Kidney (tissue), 22 donors: ENCODE measurements at places on chromosomes 1 and 21. TPM values are rescaled to one million over a fixed set of nuclear protein-coding genes. Genes with fewer than 3 reads are reported as not detected.
A peak's percentile ranks its signal among the peaks of the same experiment; 100 is the strongest.

- no peak overlapping the region for H3K27ac ChIP-seq
- no peaks in the 10 kb centered on the region for H3K27me3 ChIP-seq
- no peak for DNase-seq
- H3K36me3 ChIP-seq: no peaks in the 10 kb centered on the region
These were observed 374.6 kb upstream of the USP24 start for GRCh38 chr1:55589671-55590297.

DNA sequence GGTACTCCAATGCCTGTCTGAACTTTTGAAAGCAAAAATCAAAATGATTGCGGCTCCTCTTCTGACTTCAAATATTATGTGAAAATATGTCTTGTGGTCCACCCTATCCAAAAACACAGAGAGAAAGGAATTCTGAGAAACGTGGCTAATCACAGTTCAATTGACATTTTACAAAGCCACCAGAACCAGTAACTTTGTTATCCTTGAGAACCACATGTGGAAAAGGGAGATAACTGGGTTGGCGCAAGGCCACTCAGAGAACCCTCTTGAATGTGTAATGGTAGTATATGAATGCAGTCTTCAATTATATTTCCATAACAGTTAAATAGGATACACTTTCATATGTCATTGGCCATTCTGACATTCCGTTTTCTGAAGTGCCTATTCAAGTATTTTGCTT lies 1030.0 kb upstream of the TMPRSS15 start:
- H3K36me3 ChIP-seq: no peaks in the 10 kb centered on the region
- no peak for DNase-seq
- H3K27ac ChIP-seq: no peak overlapping the region
- no peaks in the 10 kb centered on the region for H3K4me1 ChIP-seq
- H3K4me3 ChIP-seq: no peak overlapping the region
- no peaks in the 10 kb centered on the region for H3K27me3 ChIP-seq

DNA sequence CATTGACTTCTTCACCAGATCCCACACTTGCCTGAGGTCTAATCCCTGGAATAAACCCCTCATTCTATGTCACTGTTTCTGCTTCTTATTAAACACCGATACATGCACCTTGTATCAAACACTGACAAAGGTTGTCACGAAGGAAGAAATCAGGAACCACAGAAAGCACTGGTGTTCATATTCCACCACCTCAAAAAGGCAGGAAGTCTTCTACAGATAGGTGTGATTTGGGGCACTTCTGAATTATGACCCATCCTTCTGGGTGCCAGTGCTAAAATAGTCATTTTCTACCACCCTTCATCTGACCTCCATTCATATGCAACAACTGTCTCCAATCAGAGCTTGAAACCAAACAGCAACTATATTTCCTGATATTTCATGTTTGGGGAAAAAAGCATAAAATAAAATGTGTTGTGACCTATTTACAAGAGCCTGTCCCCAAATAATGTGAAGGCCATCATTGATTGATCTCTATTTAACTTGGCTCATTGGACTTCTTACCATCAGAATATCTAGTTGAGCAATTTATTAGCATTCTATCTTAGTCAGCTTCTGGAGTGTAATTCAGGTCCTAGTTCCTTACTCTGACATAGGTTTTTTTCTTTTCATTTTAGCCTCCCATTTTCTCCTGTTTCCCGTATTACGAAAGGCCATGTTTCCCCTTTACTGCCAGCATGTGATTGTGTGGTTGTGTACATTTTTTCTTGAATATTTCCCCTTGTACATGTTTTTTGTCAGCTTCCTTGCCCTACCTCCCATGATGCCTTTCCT lies 43.1 kb downstream of the DUSP10 start:
- H3K36me3 ChIP-seq: no peaks in the 10 kb centered on the region
- H3K27ac ChIP-seq: no peak overlapping the region

- H3K27ac ChIP-seq: no peak overlapping the region
- no peaks in the 10 kb centered on the region for H3K4me1 ChIP-seq
- no peaks in the 10 kb centered on the region for H3K27me3 ChIP-seq
- no peak for DNase-seq
These were observed 10.0 kb upstream of the DNAJC6 start for GRCh38 chr1:65299328-65299727.

GRCh38 chr1:67118191-67118590 lies 16.6 kb downstream of the C1orf141 start:
- H3K4me3 ChIP-seq: no peak overlapping the region
- H3K4me1 ChIP-seq: no peaks in the 10 kb centered on the region
- H3K27ac ChIP-seq: no peak overlapping the region
- no peak for DNase-seq

DNA sequence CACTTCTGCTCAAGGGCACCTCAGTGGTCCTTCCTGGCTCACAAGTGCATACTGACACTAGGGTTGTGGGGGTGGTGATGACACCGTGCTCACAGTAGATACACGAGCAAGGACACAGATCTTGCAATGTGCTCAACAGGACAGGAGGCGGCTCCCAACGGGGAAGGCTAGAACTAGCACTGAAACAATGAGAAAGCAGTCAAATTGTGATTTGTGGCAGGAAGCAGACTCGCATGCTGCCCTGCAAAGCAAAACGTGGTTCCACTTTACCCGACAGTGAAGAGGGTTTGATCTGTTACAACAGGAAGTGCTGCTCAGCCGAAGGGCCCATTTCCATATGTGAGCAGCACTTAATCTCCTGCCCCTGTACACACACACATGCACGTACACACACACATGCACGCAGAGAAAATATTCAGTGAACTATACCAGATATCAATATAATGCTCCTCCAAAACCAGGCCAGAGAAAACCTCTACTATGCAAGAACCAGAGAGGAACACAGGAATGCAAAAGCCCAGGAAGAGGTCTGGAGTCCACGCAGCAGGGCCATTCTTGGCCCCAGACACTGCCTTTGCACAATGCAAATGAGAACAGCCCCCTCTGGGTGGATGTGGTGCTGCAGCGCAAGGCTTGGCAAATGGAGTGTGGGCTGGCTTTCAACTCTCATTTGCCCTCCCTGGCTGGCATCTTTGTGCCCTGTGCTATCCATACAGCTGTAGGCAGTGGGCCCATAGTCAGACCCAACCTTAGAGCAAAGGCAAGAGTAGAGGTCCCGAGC lies 47.1 kb downstream of the KANK4 start:
- no peaks in the 10 kb centered on the region for H3K4me1 ChIP-seq
- peak; percentile 55 for DNase-seq
- H3K27ac ChIP-seq: no peak overlapping the region

DNA sequence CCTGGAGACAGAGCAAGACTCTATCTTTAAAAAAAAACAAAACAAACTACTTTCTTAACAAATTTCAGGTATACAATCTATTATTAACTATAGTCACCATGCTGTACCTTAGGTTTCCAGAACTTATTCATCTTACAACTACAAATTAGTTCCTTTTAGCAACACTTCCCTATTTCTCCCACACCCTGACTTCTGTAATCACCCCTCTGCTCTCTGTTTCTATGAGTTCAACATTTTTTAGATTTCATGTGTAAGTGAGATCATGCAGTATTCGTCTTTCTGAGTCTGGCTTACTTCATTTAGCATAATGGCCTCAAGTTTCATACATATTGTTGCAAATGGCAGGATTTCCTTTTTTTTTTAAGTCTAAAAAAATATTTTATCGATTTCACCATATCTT lies 77.9 kb upstream of the LPGAT1 start:
- no peaks in the 10 kb centered on the region for H3K27me3 ChIP-seq
- H3K4me1 ChIP-seq: peaks cover 4% of the 10 kb centered on the region
- no peak overlapping the region for H3K27ac ChIP-seq
- no peak overlapping the region for H3K4me3 ChIP-seq
- DNase-seq: no peak

DNA sequence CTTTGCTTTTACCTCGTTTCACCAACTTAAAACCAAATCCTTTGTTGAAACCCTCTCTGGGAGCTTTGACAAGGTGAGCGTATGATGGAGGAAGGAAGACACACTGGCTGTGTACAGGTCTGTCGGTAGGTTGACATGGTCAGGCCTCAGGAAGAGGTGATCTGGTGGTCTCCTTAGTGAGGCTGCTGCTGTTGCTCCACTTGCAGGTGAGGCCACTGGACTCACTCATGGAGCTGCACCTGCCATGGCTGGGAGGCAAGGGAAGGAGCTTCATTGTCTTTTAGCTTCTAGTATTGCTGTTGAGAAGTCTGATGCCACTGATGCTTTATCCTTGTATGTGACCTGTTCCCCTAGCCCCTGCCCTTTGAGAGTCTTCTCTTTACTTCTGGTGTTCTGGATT lies 35.7 kb downstream of the TENT5C start:
- no peaks in the 10 kb centered on the region for H3K4me1 ChIP-seq
- no peaks in the 10 kb centered on the region for H3K27me3 ChIP-seq
- H3K4me3 ChIP-seq: no peak overlapping the region
- no peak for DNase-seq

DNA sequence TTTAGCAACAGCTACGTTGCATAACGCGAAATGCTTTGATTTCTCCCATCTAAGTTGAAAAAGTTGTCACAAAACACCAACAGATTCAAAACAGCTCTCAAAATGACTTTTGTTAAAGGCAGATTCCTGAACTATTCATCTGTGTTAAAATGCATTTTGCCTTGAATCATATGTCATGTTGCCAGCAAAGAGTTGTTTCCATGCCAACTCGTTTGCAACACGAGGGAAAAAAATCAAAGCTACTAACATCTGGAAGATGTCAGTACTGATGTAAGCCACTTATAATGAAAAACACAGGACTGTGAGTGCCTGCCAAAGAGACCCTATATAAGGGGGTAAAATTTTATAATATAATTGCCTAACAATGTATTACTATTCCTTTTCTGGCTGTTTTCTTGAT lies 182.7 kb upstream of the PTBP2 start:
- peak; percentile 30 for DNase-seq
- no peak overlapping the region for H3K4me3 ChIP-seq
- H3K36me3 ChIP-seq: no peaks in the 10 kb centered on the region
- H3K27me3 ChIP-seq: no peaks in the 10 kb centered on the region

- no peak overlapping the region for H3K27ac ChIP-seq
- H3K4me3 ChIP-seq: no peak overlapping the region
- H3K4me1 ChIP-seq: no peaks in the 10 kb centered on the region
- no peaks in the 10 kb centered on the region for H3K36me3 ChIP-seq
- H3K27me3 ChIP-seq: no peaks in the 10 kb centered on the region
- DNase-seq: no peak
These were observed 57.0 kb downstream of the FCRL5 start for GRCh38 chr1:157495285-157495684.

DNA sequence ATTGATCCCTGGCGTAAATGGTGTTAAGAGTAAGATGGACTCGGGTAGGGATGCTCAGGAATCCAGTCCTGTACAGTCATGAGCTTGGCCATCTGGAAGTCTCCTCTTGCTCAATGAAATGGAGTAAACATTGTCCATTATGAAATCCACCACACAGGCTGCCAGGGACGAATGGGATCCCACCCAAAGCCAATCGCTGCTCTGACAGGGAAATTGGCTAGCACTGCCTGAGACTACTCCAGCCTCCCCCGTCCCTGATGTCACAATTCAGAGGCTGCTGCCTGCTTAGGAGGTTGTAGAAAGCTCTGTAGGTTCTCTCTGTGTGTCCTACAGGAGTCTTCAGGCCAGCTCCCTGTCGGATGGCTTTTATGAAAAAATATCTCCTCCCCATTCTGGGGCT lies at the start of gene HSD11B1:
HSD11B1 (plus strand) TSS at position 263 of the 400 bp plus-strand sequence; CDS start at position 360, 97 bp downstream.
- H3K4me3 ChIP-seq: no peak within 1 kb of the TSS
- no peak for DNase-seq
- no peaks in the 10 kb centered on the region for H3K36me3 ChIP-seq
- H3K27me3 ChIP-seq: no peaks in the 10 kb centered on the region
- no peaks in the 10 kb centered on the region for H3K4me1 ChIP-seq

DNA sequence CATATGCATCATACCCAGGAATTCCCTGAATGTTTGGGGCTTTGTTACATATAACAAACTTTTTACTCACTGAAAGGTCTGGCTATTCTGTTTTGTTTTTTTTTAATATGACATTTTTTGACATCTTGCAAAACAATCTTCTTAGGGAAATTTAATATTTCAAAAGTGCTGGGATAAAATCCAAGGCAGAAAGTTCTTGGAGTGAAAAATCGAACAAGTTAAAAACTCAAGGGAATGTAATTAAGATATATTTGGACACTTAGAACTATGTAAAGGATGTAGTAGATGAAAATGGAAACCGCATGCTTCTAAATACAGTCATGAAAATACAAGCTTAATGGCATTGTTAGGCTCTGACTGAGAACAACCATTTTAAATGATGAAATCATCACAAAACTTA lies 8.6 kb downstream of the CHODL start:
- H3K4me3 ChIP-seq: no peak overlapping the region
- no peak overlapping the region for H3K27ac ChIP-seq
- no peaks in the 10 kb centered on the region for H3K36me3 ChIP-seq
- no peak for DNase-seq
- H3K4me1 ChIP-seq: no peaks in the 10 kb centered on the region

DNA sequence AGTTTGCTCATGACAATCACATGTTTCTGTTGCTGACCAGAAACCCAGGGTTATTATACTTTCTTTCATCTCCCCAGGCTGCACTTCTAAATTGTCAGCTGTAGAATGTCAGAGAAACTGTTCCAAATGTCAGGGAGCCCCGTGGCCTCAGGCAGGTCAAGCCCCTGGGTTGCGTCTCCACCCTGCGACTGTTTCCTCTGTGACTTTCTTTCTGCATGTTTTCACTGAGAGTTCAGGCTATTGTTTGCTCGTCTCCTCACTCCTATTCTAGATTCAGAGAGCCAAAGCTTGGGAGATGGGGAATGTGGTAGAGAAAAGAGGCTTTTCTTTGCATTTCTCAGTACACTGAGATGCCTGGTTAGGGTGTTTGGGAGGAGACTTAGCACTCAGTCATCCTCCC lies 97.4 kb downstream of the CENPF start:
- no peak overlapping the region for H3K27ac ChIP-seq
- no peaks in the 10 kb centered on the region for H3K36me3 ChIP-seq
- no peaks in the 10 kb centered on the region for H3K27me3 ChIP-seq
- no peak for DNase-seq
- H3K4me3 ChIP-seq: no peak overlapping the region

DNA sequence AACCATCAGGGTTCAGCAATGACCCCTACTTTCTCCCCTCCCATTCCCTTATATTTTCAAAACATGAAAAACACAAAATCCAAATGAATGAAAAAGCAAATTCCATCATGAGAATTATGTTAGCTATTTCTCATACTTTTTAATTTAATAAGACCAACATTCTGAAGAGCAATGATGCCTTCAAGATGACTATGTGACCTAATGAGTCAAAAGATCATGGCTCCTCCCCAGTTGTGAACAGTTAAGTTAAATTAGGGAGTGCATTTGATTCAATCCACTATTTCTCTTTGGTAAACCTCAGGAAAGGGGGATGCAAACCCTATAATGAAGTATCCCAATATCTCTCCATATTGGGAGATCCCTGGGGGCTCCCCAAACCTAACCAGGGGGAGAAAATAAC lies 36.5 kb downstream of the PUM1 start:
- H3K36me3 ChIP-seq: no peaks in the 10 kb centered on the region
- no peak for DNase-seq
- peaks cover 7% of the 10 kb centered on the region for H3K4me1 ChIP-seq
- H3K27ac ChIP-seq: no peak overlapping the region

GRCh38 chr1:229645324-229645993 lies 19.4 kb downstream of the URB2 start:
- no peak overlapping the region for H3K4me3 ChIP-seq
- H3K4me1 ChIP-seq: no peaks in the 10 kb centered on the region
- no peaks in the 10 kb centered on the region for H3K27me3 ChIP-seq
- H3K27ac ChIP-seq: no peak overlapping the region

Gene SMAP2
- 61.3 TPM for total RNA-seq

Gene KCNE1
- total RNA-seq: 2.5 TPM

Gene OR2L3
- not detected for total RNA-seq

Gene C1orf87
- 0.38 TPM for total RNA-seq

Gene SH2D1B
- total RNA-seq: 0.76 TPM
